ENCODE measurements at places on chromosomes 2 and 18.

- no peak for DNase-seq
These were observed 303.7 kb upstream of the HS6ST1 start for GRCh38 chr2:128622371-128622770.

DNA sequence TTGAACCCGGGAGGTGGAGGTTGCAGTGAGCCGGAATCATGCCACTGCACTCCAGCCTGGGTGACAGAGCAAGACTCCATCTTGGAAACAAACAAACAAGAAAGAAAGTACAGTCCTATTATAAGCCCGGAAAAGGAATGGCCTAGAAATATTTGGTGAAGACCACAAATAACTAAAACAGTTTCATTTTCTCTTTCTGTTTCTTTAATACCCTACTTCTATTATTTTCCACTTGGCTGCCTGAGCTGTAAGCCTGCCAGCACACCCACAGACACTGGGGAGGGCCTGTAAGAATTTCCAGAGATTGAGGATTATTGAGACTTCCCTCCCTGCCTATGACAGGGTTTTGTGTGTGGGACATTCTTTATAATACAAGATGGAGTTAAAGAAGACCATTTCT lies 188.0 kb upstream of the DCC start:
- DNase-seq: no peak

DNA sequence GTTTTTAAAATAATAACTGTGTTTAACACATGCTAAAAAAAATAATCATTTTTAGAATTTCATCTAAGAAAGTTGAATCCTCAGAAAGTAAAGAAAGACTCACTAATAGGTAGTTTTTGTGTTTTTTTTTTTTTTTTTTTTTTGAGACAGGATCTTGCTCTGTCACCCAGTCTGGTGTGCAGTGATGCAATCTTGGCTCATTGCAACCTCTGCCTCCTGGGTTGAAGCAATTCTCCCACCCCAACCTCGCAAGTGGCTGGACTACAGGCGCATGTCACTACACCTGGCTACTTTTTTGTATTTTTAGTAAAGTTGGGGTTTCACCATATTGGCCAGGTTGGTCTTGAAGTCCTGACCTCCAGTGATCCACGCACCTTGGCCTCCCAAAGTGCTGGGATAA lies 7.1 kb downstream of the CKAP2L start:
- no peak for DNase-seq

- no peak for DNase-seq
These were observed 112.6 kb downstream of the GAREM1 start for GRCh38 chr18:32358075-32358474.

DNA sequence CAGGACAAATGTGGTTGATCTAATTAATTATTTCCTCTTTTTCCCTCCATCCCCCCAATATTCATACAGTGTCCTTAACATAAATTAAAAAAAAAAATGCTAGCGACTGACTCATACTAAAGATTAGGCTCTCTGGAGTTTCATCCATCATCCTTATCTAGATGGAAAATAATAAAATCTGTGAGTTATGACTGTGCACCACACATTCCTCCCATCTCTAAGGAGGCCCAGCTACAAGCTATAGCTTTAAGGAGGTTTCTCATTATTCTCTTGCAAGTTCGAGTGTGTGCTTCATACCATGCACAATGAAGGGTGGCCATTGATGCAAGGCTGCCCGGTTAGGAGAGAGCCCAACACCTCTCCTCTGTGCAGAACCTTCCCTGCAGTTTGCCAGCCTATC lies 77.3 kb downstream of the XDH start:
- no peak for DNase-seq

- DNase-seq: no peak
These were observed 245.7 kb downstream of the MTX2 start for GRCh38 chr2:176514805-176515500.

DNA sequence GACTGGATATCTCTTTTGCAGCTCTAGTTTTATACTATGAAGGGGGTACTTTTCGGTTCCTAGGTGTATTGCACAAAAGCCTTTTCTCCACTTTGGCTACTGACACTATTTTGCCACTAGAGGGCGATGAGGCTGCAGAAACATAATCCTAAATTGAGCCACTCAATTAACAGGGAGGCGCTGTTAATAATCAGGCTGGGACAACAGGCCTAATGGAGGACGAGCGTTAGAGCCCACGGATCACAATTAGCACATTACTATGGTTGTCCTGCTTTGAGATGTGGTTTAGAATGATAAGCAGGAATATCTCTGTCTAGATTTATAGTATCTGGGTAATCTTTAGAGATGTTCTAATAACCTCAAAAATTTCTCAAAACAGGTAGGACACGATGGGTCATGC lies 62.2 kb upstream of the PMAIP1 start:
- peak; percentile 41 for DNase-seq

GRCh38 chr18:61637905-61638595 lies 254.8 kb downstream of the RNF152 start:
- DNase-seq: no peak

DNA sequence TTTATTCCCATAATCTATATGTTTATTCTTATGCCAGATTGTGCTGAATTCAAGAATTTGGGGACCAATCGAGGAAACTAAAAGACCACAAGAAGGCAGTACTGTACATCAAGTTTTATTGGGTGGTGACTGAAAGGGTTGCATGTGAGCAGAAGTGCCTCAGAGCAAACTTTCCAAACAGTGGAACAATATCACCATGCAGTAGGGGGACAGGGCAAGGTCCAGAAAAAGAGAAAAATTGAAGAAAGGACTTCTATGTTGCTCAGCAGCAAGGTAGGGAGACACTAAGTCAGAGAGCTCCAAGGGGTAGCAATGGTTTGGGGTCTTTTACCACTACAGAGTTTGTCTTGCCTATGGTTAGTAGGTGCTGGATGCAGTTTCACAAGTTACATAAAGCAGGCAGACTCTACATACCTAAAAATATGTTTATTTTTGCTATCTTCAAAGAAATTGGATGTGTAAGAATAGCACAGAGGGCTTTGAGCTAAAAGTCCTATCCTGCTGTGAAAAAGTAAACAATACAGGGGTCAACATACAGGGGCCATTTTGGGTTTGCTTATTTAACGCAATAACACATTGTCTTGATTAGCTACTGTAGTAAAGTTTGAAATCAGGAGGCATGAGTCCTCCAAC lies 43.8 kb upstream of the ZBTB14 start:
- no peak for DNase-seq

- DNase-seq: no peak
These were observed 51.2 kb downstream of the SLC4A5 start for GRCh38 chr2:74291886-74292621.

DNA sequence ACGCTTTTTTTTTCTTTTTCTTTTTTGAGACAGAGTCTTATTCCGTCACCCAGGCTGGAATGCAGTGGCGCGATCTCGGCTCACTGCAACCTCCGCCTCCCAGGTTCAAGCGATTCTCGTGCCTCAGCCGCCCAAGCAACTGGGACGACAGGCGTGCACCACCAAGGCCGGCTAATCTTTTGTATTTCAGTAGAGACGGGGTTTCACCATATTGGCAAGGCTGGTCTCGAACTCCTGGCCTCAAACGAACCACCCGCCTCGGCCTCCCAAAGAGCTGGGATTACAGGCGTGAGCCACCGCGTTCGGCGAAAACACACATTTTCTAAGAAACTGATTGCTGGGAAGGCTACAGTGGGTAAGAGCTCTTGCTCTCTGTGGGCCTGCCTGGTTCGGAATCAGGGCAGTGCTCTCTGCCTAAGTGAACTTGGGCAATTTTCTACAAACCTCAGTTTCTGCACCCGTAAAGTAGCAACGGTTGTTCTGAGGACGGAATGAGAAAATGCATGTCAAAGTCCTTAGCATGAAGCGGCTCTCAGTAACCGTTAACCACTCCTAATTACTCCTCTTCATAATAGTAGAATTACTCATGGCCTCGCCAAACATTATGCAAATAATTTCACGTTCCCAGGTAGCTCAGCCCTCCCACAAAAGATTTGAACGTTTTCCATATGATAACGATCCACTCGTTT lies 1.0 kb upstream of the PMAIP1 start:
- DNase-seq: no peak

DNA sequence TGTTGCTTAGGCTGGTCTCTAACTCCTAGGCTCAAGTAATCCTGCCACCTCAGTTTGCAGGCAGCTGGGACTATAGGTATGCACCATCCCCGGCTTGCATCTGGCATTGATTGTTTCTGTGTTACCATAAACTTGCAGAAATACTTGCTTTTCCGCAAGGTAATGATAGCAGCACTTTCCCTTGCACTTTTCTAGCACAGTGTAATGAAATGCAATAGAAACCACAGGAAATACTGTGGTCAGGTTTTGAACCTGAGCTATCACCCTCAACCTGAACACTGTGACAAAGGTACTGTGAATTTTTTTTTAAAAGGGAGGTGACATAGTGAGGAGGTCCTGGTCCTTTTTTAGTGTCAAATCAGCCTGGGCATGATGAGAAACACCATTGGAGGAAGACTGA lies 38.3 kb downstream of the DHRS9 start:
- DNase-seq: no peak

- DNase-seq: no peak
These were observed 14.4 kb downstream of the ARID5A start for GRCh38 chr2:96550787-96551604.

DNA sequence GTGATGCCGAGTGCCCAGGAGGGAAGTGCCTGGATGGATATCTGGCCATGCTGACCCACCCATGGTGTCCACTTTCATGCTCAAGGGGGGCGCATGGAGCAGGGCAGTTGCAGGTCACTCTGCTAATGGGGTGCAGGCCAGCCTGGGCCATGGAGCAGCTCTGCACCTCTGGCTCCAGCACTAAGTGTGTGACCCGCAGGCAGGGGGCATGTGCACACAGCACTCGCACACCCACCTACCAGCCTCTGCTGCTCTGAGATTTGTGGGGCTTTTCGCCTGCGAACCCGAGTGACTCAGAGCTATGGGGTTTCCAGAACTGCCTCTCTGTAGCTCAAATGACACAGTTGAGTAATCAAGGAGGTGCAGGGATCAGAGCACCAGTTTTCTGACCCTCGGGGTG lies 66.2 kb downstream of the CYP26B1 start:
- no peak for DNase-seq

GRCh38 chr2:10009271-10009810 lies 34.0 kb upstream of the KLF11 start:
- DNase-seq: no peak

GRCh38 chr2:20120569-20121416 lies 69.4 kb upstream of the LAPTM4A start:
- no peak for DNase-seq

DNA sequence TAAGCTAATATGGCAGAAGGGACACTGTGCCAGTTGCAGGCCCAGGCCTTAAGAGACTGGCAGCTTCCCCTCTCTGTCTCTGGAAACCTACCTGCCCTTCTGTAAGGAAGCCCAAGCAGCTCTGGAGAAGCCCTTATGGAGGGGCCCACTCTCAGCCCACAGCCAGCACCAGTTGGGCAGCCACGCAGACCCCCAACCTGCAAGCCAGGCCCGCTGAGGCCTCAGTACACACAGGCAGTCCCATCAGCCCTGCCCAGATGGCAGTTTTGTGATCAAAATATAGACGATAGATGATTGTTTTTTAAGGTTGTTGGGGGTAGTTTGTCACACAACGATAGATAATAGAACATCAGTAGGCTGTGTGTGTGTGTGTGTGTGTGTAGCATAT lies 36.8 kb upstream of the ALPP start:
- DNase-seq: peak; percentile 14

- DNase-seq: no peak
These were observed 15.2 kb downstream of the ITGAV start for GRCh38 chr2:186605041-186605440.

DNA sequence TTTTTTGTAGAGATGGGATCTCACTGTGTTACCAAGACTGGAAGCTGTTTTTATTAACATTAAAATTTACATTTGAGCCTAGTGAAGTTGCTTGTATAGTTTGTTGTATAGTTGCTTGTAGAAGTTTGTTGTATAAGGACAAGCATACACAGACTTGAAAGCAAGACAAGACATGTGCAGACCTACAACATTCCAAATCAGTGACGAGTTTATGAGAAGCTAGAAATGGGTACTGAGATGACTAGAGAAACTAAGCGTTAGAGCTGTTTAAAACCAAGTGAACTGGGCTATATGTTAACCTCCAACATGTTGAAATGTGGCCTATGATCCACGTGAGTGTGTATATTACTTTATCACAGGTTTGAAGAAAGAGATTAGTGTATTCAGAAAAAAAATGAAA lies 39.1 kb downstream of the ABCB11 start:
- DNase-seq: no peak

GRCh38 chr2:162729469-162729868 lies 109.1 kb downstream of the KCNH7 start:
- no peak for DNase-seq

DNA sequence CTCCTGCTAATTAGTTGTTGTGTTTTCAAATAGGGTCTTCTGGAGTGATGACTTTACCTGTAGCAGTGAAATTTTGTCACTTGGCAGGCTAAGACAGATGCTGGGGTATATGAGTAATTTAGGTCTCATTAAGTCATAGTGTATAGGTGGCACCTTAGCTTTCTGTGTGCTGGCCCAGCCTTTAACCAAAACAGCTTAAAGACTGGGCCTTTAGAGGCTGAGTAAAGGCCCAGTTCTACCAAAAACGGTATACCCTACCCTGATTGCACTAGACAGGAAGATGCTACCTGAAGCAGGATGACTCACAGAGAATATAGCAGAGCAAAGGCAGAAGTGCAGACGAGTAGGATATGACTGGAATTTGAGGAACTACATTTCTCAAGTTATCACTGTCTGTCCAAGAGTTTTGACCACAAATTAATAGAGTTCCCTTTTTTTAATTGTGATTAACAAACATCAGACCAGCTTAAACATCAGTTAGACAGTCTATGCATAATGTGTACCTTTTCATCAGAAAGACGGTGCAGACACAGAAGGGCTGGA lies 337.9 kb upstream of the SALL3 start:
- no peak for DNase-seq

DNA sequence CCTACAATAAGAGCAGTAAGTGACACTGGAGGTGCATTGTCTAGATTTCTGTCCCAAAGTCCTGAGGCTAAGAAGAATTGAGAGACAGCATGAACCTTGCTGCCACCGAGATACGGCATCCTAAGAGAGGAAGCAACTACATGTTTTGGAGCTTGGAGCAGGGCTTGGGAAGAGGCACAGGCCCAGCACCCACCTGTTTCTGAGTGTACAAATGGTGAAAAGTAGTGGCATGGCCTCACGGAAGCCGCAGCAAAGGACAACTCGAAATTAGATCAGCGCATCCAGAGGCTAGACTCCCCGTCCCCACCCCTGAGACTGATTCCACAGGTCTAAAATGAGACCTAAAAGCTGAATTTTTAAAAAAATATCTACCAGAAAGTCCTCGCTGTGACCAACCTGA lies 127.5 kb downstream of the PTGR3 start:
- DNase-seq: no peak

GRCh38 chr2:98334439-98335078 lies 11.7 kb upstream of the CNGA3 start:
- DNase-seq: no peak

DNA sequence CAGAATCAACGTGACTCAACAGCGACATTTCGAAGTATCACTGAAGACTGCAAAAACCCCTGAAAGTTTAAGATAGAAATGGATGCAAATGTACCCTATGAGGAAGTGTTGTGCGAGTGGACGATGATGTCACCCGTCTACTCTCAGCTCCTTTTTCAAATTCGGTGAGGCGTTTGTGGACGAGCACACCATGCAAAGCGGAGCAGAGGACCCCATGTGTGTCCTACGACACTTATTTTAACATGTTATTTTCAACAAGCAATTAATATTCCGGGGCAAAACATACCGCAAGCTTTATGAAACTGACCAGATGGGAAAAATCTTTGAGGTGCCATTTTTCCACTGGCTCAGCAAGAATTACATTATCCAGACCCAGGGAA lies 2.0 kb downstream of the PXDN start:
- no peak for DNase-seq
